ENCODE measurements at places on chromosomes 3 and 15.

- H3K4me3 ChIP-seq = no peak overlapping the region
- peaks cover 10% of the 10 kb centered on the region for H3K36me3 ChIP-seq
- no peaks in the 10 kb centered on the region for H3K4me1 ChIP-seq
- no peak for DNase-seq
- no peak overlapping the region for H3K27ac ChIP-seq
Measured at GRCh38 chr15:68244235-68244634, 14.7 kb upstream of the CLN6 start.

DNA sequence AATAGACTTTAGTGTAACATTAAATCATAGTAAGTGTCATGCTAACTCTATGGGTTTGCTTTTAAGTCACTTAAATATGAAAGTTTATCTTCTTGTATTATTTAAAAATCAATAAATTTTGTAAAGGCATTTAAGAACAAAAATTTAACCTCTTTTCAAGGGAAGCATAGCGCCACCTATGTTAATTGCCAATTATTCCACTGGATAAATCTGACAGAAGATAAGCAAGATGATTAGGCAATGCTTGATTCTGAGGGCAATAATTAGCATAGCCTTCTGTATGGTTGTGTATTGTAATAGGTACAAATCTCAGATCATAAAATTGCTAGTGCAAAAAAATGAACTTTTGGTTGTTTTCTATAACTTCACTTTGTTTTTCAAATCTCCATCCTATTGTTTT, 560.1 kb downstream of the GRM7 start:
- H3K27me3 ChIP-seq = no peaks in the 10 kb centered on the region
- peaks cover 4% of the 10 kb centered on the region for H3K4me1 ChIP-seq
- DNase-seq = no peak
- no peaks in the 10 kb centered on the region for H3K36me3 ChIP-seq

GRCh38 chr3:178078953-178079352, 457.3 kb upstream of the KCNMB2 start:
- DNase-seq = no peak
- H3K4me3 ChIP-seq = no peak overlapping the region

DNA sequence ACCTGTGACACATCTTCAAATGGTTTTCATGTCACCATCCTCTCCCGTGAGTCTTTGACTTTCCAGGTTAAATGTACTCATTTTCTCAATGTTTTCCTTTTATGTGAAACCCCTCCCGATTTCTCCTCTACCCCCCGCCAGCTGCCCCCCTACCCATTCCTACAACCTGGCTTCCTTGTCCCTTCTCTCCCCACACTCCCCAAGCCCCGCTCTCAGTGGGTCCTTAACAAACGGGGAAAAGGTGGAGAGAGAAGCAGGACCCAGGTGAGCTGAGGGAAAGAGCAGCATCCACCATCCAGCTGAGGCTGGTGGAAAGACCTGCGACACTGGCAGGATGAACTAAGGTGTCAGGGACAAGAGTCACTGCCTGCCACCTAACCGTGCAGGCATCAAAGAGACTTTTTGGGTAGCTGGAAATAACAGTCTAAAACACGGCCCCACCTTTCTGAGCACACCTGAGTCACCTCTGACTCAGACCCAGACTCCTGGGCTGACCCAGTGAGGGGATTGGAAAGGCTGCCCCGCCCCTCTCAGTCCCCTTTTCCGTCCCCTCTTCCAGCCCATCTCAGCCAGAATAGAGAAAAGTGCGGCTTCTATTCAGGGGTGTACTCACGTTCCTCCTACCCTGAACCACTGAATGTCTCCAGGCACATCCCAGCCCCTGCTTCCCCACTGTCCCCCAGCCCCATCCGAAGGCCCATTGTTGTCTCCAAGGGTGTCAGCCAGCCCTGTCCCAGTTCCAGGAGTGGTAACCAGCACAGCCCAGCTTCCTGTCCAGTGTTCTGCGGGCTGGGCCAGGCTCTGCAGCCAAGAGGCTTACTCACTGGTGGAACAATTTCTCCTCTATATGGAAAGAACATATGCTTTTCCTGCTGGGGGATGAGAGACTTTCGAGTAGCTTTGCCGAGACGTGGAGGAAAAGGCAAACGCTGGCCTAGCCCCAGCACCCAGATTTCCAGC, 20.4 kb downstream of the ISG20 start:
- H3K4me1 ChIP-seq = no peaks in the 10 kb centered on the region
- H3K4me3 ChIP-seq = no peak overlapping the region
- H3K27ac ChIP-seq = no peak overlapping the region
- H3K27me3 ChIP-seq = peaks cover 4% of the 10 kb centered on the region

DNA sequence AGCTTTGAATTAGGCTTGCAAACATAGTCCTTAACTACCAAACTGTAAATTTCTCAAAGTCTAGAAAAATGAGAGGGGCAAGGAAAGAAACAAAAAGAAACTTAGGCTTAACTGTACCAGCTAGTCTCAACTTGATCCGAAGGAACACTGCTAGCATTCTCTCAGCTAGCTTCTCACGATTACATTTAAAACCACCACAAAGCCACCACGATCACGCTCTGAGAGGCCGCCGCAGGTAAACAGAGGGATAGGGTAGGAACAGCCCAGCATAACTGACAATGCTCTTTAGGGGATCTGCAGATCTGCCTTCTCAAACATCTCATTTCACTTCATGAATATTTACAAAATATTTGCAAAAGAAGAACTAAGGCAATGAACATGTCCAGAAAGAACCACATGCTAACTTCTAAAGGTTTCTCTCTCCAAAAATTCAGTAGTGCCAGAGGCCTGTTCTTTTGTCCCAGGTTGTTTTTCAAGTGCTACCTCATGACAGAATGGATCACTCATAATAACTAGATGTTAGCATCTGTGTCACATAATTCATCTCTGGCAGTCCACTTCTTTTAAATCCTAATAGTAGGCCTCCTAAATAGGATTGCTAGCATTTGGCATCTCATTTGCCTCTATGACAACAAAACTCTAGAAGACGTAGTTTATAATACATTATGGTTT, 18.9 kb downstream of the VGLL4 start:
- H3K27ac ChIP-seq = no peak overlapping the region
- H3K4me3 ChIP-seq = no peak overlapping the region
- no peaks in the 10 kb centered on the region for H3K36me3 ChIP-seq
- H3K4me1 ChIP-seq = peaks cover 20% of the 10 kb centered on the region
- DNase-seq = no peak
- H3K27me3 ChIP-seq = no peaks in the 10 kb centered on the region

GRCh38 chr3:106004137-106004681, 135.4 kb upstream of the CBLB start:
- H3K36me3 ChIP-seq = peaks cover 7% of the 10 kb centered on the region
- H3K27ac ChIP-seq = no peak overlapping the region
- no peaks in the 10 kb centered on the region for H3K27me3 ChIP-seq
- H3K4me3 ChIP-seq = no peak overlapping the region

GRCh38 chr3:178526291-178526690, 9.9 kb upstream of the KCNMB2 start:
- no peak for DNase-seq
- no peak overlapping the region for H3K4me3 ChIP-seq
- H3K27me3 ChIP-seq = no peaks in the 10 kb centered on the region
- no peak overlapping the region for H3K27ac ChIP-seq
- H3K36me3 ChIP-seq = no peaks in the 10 kb centered on the region

DNA sequence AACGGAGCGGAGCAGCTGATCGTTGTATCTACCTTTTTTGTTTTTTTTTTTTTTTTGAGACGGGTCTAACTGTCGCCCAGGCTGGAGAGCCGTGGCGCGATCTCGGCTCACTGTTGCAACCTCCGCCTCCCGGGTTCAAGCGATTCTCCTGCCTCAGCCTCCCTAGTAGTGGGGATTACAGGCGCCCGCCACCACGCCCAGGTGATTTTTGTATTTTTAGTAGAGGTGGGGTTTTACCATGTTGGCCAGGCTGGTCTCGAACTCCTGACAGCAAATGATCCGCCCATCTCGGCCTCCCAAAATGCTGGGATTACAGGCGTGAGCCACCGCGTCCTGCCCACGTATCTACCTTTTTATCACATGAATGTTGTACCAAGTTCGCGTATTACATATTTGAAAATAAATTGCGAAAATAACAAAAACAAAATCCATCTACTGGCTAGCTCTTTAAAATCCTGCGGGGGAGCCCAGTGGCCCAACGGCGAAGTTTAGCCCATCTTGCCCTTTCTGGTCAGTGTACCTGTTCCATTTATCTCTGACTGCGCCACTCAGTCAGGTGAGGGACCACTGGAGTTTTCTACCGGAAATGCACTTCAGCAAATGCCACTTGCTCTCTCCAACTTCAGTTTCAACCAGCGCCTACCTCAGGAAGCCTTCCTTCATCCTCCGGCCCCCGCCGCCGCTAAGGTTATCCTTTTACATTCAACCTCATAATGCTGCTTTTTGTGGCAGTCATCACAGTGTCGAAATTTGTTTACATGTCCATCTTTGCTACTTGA, 1.2 kb upstream of the EIF3J start:
- peaks cover 3% of the 10 kb centered on the region for H3K27me3 ChIP-seq
- H3K4me3 ChIP-seq = peak overlapping the region; percentile 98
- peak overlapping the region; percentile 83 for H3K27ac ChIP-seq
- H3K4me1 ChIP-seq = peaks cover 16% of the 10 kb centered on the region
- no peaks in the 10 kb centered on the region for H3K36me3 ChIP-seq
- peak; percentile 24 for DNase-seq

Measured in glutamatergic neuron (in vitro differentiated cells).